ENCODE measurements at places on chromosomes 6 and 20.

- peak; percentile 66 for DNase-seq
Observed at GRCh38 chr20:1844325-1845162, 50.7 kb upstream of the SIRPA start.

GRCh38 chr6:74574794-74575193 lies 631.1 kb downstream of the COL12A1 start:
- DNase-seq: peak; percentile 47

GRCh38 chr20:25237610-25238318 lies 10.1 kb upstream of the PYGB start:
- peak; percentile 100 for DNase-seq

DNA sequence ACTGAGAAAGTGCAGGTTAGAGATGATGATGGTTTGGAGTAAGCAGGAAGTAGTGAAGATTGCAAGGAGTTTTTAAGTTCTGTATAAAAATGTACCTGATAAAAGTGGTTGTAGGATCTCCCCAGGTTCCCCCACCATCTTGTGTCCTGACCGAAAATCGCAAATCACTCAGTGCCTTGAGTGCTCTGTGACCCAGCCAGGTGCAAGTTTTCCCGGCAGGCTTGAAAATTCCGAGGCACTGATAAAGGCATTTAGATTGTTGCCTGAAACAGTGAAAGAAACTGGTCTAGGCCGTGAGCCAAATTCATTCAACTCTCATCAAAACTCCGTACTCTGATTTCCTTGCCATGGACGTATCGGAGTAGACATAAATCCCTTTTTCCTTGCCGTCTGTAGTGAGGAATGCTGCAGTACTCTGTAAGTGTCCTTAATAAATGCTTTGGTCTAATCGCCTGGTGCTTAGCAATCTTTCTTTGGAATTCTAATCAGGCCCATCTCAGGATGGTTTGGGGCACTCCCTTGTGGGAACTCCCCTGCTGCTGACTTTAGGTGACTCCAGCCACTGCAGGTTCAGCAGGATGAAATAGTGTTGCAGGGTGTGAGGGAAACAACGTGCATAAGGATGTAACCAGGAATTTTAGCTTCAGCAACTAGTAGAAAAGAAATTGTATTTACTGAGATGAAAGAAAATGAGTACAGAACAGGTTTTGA lies 1199.8 kb upstream of the MAP3K7 start:
- no peak for DNase-seq

DNA sequence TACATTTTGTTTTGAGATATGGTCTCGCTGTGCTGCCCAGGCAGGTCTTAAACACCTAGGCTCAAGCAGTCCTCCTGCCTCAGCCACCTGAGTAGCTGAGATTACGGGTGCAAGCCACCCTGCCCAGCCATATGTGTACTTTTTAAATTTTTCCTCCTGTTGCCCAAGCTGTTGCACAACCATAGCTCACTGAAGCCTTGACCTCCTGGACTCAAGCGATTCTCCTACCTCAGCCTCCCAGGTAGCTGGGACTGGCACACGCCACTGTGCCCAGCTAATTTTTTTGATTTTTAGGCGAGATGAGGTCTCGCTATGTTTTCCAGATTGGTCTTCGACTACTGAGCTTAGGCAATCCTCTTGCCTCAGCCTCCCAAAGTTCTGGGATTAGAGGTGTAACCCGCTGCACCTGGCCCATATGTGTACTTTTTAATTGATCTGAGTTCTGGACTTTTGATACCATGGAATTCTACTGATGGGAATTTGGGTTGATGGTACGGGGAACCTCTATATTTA lies 44.9 kb downstream of the ITCH start:
- DNase-seq: no peak

All from EH (cell line).